ENCODE measurements at places on chromosomes 13 and 19.

DNA sequence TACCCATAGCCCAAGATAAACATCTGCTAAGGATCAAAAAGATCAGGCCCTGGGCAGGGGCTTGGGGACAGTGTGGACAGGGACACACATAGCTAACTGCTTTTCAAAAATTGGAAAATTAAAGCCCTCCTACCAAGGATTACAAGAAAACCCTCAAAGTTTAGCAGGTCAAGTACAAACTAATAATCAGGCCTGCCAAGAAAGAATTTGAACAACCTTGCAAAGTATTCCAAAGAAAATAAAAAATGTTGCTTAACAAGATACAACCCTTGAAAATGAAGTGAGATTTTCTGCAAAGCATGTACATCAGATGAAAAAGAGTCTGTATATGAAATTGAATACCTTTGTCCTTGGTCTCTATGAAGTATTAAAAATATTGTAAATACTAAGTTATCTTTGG, 67.3 kb downstream of the KLF12 start:
- DNase-seq: no peak

DNA sequence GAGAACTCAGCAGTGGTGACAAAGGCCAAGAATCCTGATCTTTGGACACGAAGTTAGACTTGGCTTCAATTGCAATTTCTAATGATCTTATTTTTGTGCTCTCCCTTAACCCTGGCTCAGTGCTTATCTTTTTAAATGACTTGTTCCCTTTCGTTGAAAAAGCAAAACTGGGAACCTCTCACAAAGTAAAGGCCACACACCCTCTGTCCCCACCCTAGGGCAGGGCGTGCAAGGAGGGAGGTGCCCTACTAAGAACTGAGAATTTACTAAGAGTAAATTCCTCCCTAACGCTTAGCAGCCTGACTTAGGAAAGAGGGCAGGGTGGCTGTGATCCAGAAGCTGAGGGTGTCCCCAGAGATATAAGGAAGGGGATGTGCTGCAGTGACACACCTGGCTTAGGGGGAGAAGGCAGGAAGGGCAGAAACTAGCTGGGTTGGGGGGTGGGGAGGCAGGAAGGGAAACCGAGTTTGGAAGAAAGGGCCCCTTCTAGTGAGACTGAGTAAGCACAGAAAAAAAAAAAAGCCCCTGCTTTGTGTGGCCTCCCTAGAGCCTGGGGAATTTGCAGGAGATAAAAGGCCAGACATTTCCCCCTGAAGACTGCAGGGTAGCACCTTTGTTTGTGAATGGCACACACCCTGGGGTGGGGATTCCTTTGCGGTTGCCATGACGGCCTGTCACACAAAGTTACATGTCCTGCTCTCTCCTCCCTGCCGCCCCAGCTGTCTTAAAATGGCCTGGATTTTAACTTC, 435.1 kb downstream of the EFNB2 start:
- no peak for DNase-seq

DNA sequence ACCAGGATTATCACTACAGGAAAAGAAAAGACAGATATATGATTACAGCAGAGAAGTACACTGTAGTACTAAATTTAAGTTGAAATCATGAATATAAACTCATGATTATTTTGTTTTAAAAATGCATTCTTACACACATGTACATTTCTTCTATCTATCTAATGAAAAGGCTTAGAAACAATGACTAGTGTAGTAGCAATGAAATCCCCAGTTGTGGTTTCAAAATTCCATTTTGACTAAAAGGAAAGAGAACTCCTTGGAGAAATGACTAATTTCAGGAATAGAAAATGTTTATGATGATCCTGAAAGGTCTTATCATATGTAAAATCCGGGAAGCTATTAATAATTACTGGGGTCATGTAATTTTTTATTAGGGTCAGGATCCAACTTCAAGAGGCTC, 195.0 kb upstream of the STARD13 start:
- DNase-seq: no peak

- DNase-seq: no peak
These were observed 30.7 kb downstream of the CEACAM1 start for GRCh38 chr19:42497492-42498168.

DNA sequence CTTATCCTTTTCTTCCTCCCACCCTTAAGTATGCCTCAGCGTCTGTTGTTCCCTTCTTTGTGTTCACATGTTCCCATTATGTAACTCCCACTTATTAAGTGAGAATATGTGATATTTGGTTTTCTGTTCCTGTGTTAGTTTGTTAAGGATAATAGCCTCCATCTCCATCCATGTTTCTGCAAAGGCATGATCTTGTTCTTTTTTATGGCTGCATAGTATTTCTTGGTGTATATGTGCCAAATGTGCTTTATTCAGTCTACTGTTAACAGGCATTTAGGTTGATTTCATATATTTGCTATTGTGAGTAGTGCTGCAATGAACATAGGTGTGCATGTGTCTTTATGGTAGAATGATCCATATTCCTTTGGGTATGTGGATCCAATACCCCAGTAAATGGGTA, 3.2 kb upstream of the ZNF441 start:
- no peak for DNase-seq

- DNase-seq: no peak
These were observed at the start of gene ARL11 for GRCh38 chr13:49627831-49628652. Gene ARL11, plus strand, starts transcription at chr13:49628507. Its CDS starts 1,941 bp downstream, at chr13:49630448.

- no peak for DNase-seq
These were observed 1.3 kb downstream of the FAM174C start for GRCh38 chr19:1276628-1277022.

DNA sequence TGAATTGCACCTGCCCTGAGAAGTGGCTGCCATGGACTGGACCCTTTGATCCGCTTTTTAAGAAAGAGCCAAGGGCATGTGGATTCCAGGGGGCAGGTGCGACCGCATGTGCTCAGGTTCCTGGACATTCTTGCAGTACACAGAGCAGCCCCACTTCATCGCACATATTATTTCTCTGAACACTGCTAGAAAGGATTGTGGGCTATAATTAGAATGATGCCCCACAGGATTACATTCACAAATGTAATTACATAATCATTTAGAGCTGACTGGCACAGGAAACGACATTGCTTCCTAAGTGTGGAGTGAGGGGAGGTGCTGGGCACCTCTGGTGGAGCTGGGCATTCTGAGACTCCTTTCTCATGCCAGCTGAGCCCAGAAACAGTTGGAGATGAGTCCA, 37.5 kb upstream of the VSTM2B start:
- no peak for DNase-seq

GRCh38 chr13:34241332-34241731, 423.4 kb downstream of the RFC3 start:
- no peak for DNase-seq

GRCh38 chr19:52221831-52222375, 32.1 kb downstream of the PPP2R1A start:
- DNase-seq: no peak

GRCh38 chr19:2500841-2501261, 24.9 kb downstream of the GADD45B start:
- DNase-seq: no peak

- peak; percentile 65 for DNase-seq
These were observed 607 bp upstream of the SYNE4 start for GRCh38 chr19:36009220-36009619.

GRCh38 chr19:288911-289310, 2.3 kb downstream of the PLPP2 start:
- no peak for DNase-seq

GRCh38 chr13:32150239-32150638, 118.7 kb downstream of the FRY start:
- DNase-seq: no peak

DNA sequence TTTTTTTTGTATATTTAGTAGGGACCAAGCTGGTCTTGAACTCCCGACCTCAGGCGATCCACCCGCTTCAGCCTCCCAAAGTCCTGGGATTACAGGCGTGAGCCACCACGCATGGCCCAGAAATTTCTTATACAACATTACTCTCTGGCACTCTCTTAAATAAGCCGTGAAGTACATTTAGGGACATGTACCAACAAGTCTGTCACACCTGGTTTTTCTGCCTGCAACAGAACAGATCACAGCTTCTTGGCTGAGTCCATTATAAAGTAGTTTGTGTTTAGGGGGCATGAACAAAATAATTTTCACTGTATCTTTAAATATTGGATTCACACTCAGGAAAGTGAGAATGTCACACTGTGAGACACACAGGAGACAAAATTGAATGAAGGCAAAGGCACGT, 1567.3 kb downstream of the SLITRK5 start:
- DNase-seq: no peak

DNA sequence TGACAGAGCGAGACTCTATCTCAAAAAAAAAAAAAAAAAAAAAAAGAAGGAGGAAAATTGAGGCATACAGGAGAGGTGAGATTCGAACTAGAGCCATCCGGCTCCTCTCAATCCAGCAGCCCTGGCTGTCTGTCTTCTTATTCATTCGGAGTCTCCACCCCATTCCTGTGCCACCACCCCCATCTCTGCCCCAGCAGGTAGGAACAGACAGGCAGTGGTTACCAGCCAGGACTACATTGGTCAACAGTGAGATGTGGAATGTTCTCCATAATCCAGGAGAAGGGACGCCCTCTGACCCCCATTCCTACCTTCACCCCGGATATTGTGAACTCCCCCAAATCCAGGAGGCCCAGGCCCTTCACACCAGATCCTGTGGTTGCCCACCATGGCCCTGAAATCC, 6.6 kb upstream of the S1PR2 start:
- DNase-seq: no peak

DNA sequence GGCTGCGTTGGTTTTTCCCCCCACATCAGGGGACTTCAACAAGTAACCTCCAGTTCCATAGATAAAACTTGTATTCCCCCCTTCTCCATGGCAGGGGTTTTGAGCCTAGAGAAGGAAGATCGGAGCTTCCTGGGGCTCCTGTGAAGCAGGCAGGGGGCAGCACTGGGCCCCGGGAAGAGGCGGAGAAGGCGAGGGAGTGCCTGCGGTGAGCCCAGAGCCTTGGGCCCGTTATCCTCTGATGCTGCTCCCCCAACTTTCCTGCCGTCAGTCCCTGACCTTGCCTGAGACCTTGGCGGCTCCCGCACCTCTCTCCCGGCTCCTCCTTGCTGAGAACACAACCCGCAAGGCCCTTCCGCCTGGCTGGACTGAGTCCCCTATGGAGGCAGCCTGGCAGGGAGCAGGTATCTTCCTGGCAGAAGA, 2.5 kb downstream of the LIPE start:
- DNase-seq: no peak

DNA sequence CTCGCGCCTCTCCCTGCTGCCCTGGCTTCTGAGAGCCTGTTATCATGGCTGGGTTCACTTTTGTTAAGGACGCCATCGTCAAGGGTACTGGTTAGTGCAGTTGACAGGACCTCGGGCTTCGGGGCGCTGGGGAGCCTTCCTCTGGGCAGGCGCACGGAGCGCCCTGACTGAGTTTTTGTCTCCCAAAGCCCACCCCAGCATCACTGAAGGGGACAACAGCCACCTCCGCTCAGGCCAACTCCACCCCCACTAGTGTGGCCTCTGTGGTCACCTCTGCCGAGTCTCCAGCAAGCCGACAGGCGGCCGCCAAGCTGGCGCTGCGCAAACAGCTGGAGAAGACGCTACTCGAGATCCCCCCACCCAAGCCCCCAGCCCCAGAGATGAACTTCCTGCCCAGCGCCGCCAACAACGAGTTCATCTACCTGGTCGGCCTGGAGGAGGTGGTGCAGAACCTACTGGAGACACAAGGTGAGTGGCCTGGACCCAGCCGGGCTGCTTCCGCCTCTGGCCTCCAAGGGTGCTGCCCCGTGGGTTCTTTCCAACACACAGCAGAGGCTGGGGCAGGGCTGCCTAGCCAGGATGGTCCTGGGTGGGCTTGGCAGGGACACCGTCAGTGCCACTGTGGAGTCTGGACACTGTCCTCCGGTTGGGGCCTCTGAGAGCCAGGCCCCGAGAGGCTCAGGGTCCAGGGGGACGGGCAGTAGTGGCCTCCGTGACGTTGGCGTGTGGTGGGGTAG, 16.9 kb downstream of the TSSK6 start:
- no peak for DNase-seq

GRCh38 chr19:42254089-42254849, 659 bp downstream of the ERF start:
- peak; percentile 74 for DNase-seq
